Activated T-helper 1 cell treated with Interleukin-2 at 50 U/mL for 16 hours (primary cell): ENCODE measurements at places on chromosomes 7 and 10.

GRCh38 chr7:55545496-55545895 lies 26.8 kb downstream of the VOPP1 start:
- DNase-seq, result no peak

DNA sequence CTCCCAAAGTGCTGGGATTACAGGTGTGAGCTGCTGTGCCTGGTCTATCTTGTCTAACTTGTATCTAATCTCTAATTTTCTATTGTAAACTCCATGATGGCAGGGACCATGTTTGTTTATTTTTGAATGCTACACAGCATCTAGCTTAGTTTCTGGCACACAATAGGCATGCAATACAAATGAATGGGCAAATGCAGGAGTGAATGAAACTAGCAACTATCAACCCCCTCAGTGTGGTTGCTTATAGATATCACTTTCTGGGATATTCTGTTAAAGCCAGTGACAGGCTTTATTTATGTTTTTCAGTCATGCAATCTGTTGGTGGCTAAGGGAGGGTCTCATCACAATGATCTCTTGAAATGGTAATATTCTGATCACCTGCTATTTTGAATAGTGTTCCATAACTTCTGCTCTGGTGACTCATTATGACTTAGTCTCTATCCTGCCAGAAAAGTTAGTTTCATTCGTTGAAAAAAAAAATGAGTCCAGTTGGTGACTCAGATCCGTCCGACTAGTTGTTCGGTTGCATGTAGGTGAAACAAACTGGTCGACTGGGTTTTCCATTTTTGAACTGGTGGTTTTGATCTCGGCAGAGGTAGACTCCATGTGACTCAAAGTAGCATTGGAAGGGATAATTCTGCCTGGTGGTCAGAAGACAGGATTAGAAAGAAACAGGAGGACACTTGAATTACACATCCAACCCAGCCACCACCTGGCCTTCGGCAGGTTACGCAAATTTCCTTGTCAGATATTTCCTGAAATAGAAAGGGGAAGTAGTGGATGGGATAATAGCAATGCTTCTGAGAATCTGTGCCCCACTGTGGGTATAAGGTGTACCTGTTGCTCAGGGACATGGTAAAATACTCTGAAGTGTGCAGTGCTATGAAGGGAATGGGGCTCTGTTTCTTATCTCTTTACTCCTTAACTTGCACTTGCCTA lies 76.8 kb downstream of the GATA3 start:
- no peak for DNase-seq

- no peak for DNase-seq
Measured at GRCh38 chr10:126102636-126103035, 206.3 kb downstream of the FANK1 start.

DNA sequence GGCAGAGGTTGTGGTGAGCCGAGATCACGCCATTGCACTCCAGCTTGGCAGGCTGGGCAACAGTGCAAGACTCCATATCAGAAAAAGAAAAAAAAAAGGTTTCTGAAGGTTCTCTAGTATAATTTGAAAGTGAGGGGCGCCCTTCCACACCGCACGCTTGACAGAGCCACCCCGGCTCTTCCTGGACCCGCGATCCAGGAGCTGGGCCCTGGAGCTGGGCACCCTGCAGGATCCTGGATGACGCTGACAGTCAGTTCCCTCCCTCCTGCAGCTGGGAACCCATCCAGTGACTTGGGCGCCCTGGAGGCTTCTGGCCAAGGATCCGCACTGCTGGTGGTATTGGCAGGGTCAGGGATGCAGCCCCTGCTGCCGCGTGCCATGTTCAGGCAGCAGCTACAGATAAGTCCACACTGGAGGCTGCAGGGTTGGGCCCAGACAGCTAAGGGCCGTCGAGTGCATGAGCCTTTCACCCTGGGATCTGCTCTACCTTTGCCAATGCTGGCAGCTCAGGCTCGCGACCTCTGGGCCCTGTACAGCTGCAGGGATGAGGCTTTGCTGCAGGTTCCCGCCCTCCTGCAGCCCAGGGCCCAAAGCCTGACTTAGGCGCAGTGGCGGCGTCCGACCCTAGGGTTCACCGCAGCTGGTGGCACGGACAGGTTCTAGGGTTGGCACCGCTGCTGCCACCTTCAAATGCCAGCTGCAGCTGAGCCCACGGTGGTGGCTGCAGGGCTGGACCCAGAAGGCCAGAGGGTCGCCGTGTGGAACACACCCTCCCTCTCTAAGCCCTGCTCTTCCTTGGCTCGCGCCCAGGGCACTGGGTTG lies 110.2 kb downstream of the OR13A1 start:
- no peak for DNase-seq

DNA sequence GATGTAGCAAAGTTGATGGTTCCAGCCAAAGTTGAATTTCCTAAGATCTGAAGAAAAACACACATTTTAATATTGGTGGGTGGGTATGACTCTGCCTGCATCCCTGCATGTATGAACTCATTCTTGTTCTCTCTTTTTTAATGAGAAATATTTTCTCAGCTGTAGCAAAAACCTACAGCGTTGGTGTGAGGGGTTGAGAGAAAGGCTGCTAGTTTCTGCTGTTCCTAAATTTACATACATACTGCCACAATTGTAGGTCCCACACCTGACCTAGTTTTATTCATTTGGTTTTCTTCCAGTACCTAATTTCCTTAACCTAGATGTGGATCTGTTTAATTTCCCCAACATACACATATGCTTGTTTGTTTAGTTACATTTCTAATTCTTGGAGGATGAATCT lies 4.6 kb downstream of the AGFG2 start:
- no peak for DNase-seq

GRCh38 chr10:65419629-65420028 lies 1506.2 kb upstream of the LRRTM3 start:
- no peak for DNase-seq

DNA sequence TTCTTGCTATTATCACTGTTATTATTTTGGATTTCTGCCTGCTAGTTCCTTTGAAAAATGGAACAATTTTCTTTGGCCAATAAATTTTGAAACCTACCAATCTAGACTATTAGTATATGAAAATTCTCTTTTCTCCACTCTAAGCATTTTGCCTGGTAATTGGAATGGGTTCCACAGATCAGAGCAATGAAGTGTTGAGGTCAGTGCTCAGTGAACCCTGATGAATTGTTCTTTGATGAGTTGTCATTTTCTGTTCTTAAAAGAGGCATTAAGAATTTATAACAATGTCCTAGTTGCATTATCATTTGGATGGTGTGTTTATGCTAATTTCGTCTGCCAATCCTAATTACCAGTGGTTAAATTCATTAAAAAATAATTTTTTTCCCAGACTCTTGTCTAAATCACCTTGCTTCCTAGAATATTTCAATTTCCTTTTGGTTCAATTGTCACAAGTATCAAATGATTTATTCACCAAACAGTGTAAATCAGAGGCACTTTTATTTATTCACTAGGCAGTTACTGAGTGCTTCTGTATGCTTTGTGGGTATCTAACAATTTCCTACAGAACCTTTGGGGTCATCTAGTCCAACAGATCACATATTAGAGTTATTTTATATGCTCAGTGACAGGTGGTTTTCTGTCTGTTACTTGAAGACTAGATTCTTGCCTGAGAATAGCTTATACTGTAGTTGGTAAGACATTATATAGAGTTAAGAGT lies 239.0 kb downstream of the DNAJB9 start:
- no peak for DNase-seq

DNA sequence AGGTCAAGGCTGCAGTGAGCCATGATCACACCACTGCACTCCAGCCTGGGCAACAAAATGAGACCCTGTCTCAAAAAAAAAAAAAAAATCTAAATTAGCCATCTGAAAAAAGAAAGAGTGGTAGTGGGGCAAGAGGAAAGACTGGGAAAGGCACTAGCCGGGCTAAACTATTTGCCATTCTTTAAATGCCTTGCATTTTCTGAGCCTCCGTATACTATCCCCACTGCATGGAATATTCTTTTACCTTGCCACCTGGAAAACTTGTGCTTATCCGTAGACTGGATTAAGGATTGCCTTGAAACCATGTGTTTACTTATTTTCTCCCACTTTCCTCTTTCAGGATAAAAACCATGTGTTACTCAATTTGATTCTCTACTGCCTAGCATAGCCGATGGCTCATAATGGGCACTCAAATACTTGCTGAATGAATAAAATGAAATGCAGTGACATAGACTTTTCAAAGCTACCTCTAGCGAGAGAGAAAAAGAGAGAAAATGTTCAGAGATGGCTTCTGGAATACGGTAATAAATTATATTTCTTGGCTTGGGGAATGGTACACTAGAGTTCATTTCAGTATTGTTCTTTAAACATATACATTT lies 30.6 kb downstream of the HYCC1 start:
- DNase-seq, result no peak

DNA sequence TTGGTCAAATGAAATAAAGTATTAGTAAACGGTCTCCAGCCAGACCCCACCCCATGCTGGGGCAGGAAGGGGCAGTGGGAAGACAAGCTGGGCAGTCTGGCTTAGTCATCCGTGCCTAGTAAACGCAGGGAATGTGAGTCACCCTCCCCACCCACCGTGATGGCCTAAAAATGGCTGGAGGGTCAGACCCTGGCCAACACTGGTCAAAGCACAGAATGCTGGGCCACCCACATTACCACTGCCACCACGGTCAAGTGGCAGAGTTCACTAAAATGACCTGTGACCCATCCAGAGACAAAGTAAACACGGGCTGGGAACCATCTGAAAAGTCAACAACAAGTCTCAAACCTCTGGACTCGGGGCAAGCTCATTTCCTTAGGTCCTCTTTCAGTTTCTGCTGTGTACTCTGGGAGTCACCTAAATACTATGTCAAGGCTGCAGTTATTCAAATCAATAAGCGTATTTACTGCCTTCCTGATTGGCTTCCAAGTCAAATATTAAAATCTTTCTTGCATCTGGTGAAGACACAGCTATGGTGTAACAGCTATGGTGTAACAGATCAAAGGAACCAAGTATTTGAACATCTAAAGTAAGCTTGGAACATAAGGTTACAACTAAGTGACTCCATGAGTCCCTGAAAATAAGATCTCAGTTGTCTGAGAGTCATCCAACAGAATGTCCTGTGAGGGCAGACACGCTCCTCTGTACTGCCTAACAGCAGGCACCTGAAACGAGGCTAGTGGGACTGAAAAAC lies 3.0 kb downstream of the ZFAND2A start:
- no peak for DNase-seq
